ENCODE measurements at places on chromosomes 11 and 22.

GRCh38 chr11:113862435-113862834 is 12.9 kb downstream of the USP28 start:
- no peak for DNase-seq

- no peak for DNase-seq
Measured at GRCh38 chr11:125068368-125068767, 5.3 kb downstream of the SLC37A2 start.

GRCh38 chr11:44548032-44548695 is 17.3 kb upstream of the CD82 start:
- DNase-seq: no peak

DNA sequence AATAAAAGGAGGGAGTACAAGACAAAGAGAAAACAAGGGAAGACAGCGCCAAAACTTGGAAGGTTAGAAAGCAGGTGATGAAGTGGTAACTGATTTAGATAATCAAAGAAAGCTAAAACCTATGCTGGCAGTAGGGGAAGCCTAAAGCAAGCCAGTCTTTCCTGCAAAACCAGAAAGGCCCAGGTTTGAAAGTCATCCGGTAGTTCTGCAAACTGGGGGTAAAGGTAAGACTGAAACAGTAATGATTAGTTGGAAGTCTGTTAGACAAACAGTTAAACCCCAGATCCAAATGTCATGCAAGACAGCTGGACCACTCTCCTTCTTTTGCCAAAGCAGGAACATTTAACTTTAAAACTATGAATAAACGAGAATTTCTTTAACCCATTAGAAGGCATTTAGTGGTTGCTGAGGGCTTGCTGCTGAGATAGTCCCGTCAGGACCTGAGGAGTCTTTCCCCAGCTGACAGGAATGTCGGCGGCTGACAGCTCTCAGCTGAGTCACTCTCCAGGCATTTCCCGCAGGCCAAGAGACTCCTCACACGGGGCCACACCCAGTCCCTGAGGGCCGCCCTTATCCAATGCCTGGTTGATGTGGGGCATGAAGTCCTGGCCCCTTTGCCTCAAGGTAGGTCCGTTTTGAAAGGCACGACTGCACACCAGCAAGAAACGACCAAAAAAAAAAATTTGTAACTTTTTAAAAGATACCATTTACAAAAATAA is 36.3 kb upstream of the CFAP300 start:
- DNase-seq: no peak

DNA sequence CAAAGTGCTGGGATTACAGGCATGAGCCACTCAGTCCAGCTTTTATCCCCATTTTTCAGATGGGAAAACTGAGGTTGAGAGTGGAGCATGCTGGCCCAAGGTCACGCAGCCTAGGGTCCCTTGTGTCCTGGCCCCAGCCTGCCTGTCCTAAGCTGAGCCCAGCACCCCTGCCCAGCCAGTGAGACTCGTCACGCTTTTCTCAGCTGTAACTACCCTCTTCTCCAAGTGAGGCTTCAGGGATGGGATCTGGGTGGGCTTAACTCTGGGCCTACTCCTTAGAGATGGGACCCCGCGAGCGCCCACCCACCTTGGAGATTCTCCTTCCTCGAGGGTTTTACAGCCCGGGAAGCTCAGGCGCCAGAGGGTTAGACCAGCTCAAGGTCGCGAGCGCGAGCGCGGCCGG is 390 bp upstream of the TMEM151A start:
- DNase-seq: no peak

DNA sequence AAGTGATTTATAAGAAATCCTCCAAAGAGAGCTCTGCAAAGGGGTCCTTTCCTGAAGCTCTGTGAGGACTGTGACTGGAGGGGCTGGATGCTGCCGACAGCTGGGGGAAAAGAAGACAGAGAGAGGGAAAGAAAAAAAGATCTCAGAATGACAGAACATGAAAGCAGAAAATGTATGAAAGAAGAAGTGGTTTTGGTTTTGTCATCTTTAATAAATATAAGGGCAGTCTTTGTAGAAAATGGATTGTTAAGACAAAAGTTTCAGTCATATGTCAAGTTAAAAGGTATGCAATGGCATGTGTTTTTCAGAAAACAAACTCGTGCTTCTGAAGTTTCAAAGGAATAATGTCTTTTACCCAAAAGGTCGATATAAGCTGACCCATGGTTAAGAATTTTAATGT is 105.5 kb downstream of the CCDC83 start:
- DNase-seq: no peak

DNA sequence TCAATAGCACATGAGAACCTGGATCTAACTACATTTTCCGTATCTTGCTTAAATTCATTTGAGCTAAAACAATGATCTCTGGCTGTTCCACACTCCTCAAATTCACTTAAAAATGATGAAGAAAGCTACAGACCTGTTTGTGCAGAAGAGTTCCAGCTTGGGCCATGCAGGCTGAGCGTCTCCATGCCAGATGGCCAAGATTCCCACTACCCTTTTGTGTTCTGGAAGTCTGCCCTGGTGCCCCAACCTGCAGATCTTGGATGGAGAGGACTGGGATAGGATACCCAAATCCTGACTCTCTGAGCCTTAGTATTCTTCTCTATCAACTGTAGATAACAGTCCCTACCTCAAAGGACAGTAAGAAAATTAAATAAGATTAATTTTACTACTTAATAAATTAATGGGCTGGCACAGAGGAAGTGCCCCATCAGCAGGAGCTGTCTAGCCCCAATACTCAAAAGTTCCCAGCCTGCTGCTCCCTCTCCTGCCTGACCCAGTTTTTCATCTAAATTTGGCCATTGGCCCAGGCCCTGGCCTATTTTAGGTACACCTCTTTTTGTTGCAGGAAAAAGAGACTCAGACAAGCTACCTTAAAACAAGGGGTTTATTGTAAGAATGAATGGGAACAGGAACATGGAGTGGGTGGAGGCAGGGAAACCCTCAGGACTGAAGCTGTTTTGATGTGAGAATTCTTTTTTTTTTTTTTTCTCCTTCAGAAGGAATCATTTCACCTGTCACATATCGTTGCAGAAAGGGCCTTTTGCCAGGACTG is 81.4 kb upstream of the GRK3 start:
- DNase-seq: no peak

DNA sequence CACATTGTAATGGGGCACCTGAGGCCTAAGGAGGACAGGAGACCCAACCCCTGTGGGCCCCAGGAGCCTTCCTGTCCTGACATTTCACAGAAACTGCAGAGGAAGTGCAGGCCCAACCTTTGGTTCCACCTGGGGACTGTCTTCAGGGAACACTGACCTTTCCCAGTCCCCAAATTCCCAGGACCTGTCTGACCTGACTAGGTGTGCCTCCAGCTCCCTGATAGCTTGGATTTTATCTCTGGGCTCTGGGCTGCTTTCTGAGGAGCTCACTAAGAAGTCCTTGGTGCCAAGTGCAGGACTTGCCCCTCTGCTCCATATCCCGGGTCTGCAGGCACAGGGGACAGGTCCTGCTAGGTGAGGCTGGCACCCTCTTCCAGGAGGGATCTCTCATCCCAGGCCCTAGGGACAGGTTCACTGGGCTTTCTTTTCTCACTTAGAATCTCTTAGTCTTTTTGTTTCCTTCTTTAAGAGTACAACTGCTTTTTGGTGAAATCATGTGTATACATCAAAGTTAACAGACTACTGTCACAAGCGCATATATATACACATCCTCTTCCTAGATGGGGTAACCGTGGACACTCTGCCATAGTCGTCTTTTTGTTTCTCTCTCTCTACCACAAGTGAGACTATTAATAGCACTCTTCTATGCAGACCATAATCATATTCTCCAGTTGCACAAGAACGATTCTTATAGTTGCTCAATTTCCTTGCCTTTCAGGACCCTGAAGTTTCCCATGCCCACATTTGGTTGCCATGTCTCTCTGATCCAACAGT is 72.0 kb upstream of the IGLL5 start:
- DNase-seq: no peak

DNA sequence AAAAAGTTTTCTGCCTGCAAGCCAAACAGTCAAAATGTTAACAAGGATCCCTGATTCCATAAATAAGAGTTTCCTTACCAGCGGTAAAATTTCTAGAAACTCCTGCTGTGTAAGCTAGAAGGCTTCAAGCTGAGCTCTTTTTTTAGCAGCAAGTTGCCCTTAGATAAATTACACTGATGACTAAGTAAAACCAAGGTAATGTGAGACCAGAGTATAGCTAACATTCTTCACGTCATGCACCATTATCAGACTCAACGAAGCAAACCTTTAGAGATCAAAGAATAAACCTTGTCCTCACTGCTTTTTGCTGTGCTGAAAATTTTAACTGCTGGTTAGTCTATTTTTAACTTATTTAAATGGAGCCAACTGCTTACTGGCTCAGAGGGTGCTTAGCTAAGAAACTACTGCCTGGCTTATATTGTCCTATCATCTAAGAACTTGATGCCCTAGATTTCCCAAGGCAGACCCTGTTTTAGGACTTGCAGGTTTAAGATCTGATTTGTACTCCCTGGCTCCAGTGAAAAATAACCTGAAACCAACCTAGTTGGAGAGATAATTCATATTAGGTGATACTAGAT is 900.7 kb downstream of the JRKL start:
- no peak for DNase-seq

DNA sequence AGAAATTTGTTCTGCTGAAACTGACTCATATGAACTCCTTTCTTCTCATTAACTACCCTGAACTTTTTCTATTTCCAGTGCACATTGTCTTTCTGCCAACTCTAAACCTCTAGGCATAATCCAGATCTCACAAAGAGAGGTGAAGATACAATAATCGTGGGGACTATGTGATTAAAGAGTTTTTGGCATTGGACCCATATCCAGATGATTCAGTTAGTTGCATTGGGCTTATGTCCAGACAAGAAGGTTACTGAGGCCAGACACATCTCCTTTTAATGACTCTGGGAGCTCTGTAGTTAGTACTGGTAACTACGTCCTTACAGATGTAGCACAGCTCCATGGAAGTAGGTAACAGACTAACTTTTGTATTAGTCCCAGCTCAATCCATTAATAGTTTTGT is 273.0 kb downstream of the CASP12 start:
- no peak for DNase-seq

DNA sequence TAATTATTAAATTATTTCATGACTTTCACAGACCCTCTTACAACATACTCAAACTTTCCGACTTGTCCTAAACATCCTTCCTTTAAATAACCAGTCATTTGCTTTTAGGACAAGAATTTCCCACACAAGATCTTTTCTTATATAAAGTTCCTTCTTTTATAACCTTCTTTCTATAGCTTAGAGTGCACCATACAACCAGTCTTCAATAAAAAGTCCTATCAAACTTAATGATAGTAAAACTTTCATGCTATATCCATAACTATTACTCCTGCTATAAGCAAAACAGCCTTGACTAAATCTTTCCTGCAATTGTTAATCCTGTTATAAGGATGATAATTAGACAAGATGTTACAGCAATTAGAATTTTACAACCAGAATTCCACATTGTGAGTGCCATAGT is 47.4 kb downstream of the ZNF280B start:
- DNase-seq: no peak

DNA sequence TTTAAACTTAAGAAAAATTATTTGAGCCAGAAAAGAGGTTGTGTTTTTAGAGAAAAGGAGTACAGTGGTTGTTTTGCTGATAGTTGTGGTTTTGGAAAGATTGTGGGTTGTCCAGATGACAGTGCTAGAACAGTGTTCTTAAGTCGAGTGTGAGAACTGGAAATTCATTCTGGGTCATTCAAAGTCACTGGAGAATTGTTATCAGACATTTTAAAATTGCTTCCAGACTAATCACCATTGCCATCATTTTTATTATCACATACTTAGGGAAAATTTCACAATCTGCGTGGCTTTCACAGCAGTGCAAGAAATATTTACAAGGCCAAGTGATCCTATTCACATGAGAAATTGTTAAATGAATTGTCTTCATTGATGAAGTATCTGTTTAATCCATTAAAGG is 242.2 kb upstream of the DDI1 start:
- no peak for DNase-seq

DNA sequence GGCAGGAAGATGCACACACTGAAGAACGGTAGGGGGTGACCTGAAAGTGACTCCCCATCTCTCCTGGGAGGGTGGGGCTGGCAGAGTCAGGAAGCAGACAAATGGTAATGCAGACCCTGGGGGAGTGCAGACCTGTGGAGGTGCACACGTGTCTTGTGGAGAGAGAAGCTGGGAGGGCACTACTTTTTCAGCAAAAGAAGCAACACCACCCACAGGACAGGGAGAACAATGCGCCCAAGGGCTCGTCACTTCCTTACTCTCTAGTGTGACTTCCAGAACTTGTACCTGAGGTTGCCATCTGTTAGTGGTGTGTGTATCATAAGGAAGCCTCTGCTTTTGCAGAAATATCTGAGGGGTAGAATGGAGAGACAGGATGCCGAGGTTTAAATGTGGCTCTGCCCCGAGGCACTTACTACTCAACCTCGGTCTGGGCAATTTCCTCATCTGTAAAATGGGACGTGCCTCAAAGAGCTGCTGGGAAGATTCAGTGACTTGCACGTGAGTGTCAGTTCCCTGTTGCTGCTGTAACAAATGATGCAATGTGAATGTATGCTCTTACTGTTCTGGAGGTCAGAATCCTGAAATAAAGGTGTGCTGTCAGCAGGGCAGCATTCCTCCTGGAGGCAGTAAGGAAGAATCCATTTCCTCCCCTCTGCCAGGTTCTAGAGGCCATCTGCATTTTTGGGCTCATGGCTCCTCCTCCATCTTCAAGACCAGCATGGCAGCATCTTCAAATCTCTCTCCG is 323.4 kb downstream of the SHANK2 start:
- DNase-seq: no peak

All from thymus (tissue), 14 donors.